OCI-M1 (cell line): ENCODE measurements at places on chromosomes 16 and 17.
A peak's percentile ranks its signal among the peaks of the same experiment; 100 is the strongest.

- DNase-seq: no peak
Observed at GRCh38 chr16:48607056-48607825, 2.7 kb downstream of the N4BP1 start.

DNA sequence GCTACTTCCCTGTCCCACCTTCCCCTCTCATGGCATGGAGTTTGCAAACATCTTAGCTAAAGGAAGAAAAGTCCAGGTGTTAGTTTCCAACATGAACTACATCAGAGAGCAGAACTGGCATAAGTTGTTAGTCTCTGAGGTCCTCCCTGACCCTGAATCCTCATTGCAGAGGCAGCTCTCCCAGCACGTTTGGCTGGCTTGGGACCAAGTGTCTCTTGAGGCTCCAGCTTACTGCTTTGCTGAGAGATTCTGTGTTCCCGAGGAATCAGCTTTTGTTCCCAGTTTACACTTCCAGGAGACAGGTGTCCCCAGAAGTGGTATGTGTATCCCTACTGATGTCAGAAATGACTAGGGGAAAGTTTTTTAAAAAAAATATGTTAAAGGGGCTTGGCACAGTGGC, 14.7 kb downstream of the DNAH9 start:
- no peak for DNase-seq

DNA sequence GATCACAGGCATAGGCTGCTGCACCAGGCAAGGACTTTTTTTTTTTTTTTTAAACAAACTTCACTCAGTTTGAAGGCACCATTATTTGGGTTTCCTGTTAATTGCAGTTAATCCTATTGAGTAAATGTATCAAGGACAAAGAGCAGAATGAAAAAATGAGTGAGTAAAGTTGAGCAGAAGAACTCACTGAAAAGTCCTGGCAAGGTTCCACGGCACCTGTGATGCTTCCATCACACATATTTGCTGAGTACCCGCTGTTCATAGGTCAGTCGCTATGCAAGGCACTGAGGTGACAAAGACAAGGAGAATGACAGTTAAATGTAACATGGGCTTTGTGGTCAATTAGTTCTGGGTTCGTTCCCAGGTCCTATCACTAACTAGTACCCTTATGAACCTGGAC, 670.0 kb downstream of the MAF start:
- no peak for DNase-seq

- no peak for DNase-seq
Observed at GRCh38 chr17:68592682-68593641, 8.2 kb downstream of the FAM20A start.

GRCh38 chr16:72013888-72014581, 5.5 kb downstream of the DHODH start:
- peak; percentile 80 for DNase-seq

GRCh38 chr17:2025622-2026309, 632 bp upstream of the RTN4RL1 start:
- peak; percentile 57 for DNase-seq
